NCI-H1105 treated with DMSO at 0.1 percent for 48 hours (cell line): ENCODE measurements at places on chromosomes 4 and X.
A peak's percentile ranks its signal among the peaks of the same experiment; 100 is the strongest.

DNA sequence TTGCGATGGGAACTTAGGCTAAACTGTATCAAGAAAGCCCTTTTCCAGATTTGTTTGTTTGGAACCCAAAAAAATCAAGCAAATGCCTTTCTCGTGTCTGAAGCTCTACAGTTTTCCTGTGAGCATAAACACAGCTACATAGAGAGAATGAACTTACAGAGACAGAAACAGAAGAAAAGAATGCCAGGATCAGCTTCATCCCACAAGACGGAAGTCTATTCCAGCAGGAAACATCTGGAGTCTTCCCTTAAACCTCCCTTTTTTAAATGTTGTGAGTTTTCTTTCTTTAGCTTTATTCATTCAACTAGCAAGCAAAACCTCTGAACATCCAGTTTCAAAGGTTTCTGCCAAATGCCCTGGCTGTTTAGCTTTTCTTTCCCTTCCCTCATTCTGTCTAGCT is 32.6 kb upstream of the ZFP42 start:
- DNase-seq: no peak

- DNase-seq: no peak
Observed at GRCh38 chr4:130424211-130424610, 1328.3 kb downstream of the C4orf33 start.

GRCh38 chr4:54256491-54257486 is 27.7 kb downstream of the PDGFRA start:
- DNase-seq: no peak

DNA sequence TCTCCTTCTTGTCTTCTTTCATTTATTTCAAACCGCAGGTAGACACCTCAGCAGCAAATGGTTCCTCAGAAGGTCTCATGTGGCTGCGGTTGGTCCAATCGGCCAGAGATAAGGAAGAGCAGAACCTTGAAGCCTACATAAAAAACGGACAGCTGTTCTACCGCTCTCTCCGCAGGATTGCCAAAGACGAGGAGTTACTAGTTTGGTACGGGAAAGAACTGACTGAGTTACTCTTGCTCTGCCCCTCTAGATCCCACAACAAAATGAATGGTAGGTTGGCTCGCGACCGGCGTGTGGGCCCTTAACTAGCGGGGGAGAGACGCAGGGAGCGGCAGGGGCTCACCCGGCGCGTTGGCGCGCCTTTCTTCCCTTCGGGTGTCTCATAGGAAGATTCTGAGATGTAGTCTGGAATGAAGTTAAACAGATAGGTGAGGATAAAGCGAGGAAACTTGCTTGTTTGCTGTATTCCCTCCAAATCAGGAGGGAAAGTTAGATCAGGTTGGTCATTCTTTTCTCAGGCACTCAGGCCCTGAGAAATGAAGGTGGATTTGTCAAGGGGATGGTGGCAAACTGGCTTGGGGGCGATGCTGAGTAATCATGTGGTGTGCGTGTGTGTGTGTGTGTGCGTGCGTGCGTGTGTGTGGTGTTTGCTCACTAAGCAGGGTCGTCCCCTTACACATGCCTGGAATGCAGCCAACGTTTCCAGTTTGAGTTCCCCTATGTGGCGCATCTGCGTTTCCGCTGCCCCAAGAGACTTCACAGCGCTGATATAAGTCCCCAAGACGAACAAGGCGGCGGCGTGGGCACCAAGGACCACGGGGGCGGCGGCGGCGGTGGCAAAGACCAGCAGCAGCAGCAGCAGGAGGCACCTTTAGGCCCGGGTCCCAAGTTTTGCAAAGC is 4.2 kb downstream of the PRDM8 start:
- peak; percentile 57 for DNase-seq

DNA sequence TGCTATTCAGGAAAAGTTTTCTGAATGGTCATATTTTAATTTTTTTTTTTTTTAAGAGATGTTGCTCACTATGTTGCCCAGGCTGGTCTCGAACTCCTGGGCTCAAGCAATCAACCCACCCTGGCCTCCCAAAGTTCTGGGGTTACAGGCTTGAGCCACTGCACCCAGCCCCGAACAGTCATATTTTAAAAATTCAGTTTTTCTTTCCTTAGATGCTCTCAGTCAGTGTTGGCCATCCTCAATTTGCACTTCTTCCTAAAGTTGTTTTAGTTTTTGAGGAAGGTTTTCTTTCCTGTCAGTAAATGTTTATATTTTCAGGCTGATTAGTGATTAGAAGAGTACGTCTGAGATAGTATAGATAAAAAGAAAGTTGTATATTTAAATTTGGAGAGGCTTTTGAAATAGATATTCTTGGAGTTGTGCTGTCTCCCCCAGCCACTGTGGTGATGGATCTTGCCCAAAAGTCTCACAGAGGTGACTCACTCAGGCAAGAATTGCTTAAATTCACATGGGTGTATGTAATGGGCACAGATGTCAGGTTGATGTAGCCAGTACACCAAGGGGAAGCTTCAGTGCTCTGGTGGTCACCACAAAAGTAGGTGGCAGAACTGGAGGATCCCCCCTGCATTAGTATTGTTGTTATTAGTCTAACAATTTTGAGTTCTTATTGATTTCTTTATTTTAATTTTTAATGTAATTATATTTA is 72.2 kb upstream of the ELOVL6 start:
- DNase-seq: no peak

DNA sequence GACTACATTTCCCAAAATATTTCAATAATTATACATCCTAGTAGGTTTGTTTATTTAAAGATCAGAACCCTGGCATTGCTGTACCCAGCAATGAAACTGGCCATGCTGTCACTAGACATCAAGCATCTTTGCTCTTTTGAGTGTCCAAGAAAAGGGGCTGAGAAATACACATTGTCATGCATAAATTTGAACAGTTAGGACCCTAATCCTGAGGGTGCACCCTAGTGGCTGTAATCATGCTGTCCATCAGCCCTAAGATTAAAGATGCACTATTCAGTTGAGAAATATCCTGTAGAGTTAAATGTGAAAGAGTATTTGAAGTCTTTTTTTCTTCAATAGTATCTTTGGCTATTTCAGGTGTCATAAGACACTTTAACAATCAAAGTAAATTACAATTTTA is 108.8 kb downstream of the NFKB1 start:
- DNase-seq: no peak

DNA sequence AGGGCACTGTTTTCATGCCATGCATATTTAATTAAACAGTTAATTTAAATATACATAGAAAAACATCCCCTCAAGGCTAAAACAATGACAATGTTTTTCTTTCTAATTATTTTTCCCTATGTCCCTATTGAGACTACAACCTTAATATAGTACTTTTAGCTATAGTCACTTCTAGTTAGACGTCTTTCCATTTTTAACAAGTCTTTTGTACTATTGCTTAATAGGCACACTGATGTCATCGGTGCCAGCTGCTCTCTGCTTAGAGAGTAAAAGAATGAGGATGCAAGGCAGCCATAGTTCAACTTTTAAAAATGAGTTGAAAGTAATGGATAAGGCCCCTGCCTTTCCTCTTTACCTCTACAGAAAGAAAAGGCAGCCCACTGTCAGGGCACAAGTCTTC is 191.1 kb downstream of the KCTD8 start:
- no peak for DNase-seq

GRCh38 chr4:5809216-5809776 is 83.6 kb downstream of the CRMP1 start:
- DNase-seq: no peak

- no peak for DNase-seq
Observed at GRCh38 chr4:152100379-152101201, 339.8 kb upstream of the GATB start.

DNA sequence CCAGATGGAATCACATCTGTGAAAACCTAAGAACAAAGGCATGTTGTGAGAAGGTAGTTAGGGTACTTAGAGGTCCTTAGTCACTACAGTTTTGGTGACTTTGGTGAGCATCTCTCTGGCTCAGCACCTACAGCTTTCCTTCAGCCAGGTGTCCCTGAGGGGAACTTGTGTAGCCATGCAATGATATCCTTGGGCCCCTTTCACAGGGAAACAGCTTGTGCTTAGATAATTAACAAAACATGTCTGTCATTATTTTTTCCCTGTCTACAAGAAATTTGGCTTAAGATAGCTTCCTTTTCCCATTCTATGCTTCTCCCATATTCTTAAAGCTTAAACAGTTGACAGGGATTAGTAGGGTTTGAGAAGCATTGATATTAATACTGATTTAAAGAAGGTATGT is 63.8 kb downstream of the SLC4A4 start:
- no peak for DNase-seq

DNA sequence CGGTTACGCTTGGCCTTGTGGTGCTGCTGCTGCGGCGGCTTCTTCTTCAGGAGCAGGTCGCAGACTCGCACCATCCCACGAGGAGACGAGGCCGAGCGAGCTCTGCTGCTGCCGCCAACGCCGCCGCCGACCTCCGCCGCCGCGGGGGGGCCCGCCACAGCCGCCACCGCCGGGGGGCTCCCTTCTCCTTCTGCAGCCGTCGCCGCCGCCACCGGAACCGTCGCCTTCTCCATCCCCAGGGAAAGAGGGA is 237 bp downstream of the ANKRD17 start:
- no peak for DNase-seq

DNA sequence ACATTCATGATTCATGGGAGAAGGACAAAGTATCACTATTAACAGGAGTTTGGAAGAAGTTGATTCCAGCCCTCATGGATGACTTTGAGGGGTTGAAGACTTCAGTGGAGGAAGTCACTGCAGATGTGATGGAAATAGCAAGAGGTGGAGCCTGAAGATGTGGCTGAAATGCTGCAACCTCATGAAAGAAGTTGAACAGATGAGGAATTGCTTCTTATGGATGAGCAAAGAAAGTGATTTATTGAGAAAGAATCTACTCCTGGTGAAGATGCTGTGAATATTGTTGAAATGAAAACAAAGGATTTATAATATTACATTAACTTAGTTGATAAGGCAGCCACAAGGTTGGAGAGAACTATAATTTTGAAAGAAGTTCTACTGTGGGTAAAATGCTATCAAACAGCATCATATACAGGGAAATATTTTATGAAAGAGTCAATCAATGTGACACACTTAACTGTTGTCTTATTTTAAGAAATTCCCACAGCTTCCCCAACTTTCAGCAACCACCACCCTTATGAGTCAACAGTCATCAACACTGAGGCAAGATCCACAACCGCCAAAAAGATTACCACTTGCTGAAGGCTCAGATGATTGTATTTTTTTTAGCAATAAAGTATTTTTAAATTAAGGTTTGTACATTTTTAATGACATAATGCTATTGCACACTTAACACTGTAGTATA is 302.6 kb downstream of the CBLL2 start:
- no peak for DNase-seq

DNA sequence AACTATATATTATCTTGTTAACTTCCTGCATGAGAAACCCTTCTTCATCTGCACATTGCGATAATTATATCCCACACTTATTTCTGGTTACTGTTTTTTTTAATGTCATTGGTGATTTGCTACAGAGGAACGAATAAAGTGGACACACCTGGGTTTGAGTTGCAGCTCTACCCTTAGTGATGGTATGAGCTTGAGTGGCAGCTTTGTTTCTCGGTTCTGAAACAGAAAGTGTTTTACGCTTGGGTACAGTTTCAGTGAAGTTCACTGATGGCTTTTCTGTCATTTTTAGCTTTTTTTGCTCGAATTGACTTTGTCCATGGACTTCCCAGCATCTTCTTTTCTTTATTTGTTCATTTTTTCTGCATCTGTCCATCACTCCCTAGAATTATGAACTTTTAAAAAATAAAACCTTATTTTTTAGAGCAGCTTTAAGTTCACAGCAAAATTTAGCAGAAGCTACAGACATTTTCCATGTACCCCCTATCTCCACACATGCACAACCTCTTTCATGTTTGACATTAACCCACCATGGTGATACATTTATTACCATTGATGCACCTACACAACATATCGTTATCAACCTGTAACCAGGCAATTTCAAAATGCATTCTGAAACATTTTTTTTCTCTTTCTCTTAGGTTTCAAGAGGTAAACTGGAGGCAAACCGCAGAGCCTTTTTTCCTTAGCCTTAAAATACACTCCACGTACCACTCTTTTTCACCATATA is 1041.6 kb upstream of the PRKX start:
- DNase-seq: no peak

- DNase-seq: no peak
Observed at GRCh38 chr4:145487631-145488030, 6.0 kb downstream of the SMAD1 start.

DNA sequence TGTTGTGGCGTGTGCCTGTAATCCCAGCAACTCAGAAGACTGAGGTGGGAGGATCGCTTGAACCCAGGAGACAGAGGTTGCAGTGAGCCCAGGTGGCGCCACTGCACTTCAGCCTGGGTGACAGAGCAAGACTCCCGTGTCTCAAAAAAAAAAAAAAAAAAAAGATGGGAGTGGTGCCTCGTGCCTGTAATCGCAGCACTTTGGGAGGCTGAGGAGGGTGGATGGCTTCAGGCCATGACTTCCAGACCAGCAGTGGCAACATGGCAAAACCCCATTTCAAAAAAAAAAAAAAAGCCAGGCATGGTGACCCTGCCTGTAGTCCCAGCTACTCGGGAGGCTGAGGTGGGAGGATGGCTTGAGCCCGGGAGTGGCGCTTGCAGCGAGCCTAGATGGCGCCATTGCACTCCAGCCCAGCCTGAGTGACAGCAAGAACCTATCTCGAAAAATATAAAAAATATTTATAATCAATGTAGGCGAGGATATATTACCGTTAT is 27.0 kb downstream of the EIF2S3 start:
- DNase-seq: peak; percentile 69

GRCh38 chrX:154412468-154412867 is 1.1 kb downstream of the TAFAZZIN start:
- no peak for DNase-seq

DNA sequence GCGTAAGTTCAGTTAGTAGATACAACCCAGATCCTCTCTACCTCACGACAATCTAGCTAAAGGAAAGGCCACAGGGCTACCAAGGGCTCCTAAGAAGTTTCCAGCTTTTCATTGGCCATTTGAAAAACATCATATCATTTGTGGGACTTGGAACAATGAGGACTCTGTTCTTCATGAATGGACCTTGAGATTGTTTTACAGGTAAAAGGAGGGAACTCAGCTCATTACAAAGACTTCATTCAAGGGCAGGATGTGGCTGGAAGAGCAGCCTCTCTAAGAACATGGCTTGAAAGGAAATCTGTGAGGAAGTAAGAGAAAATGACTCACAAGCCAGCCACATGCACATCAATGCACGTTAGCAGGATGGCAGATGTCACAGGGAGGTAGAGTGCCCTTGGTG is 105.9 kb upstream of the SLC7A11 start:
- no peak for DNase-seq

DNA sequence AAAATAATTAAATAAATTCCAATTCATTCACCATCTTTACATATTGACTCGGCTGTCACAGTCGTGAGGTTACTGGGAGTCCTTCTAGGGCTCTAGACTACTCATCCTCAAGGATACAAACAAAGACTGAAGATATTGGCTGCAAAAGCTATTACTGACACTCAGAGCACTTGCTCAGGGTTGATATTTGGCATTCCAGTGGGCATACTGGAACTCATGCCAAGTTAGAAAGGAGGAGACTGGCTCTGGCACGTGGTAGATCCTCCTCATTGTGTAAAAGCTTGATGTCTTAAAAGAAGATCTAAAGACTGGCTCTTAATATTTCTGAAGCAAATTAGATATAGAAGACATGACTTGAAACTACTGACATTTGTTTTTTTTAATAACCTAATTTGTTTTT is 172.7 kb downstream of the GPM6A start:
- no peak for DNase-seq

GRCh38 chrX:23503835-23504539 is 163.3 kb upstream of the PRDX4 start:
- peak; percentile 85 for DNase-seq
